ENCODE measurements at places on chromosomes 12 and 14.

DNA sequence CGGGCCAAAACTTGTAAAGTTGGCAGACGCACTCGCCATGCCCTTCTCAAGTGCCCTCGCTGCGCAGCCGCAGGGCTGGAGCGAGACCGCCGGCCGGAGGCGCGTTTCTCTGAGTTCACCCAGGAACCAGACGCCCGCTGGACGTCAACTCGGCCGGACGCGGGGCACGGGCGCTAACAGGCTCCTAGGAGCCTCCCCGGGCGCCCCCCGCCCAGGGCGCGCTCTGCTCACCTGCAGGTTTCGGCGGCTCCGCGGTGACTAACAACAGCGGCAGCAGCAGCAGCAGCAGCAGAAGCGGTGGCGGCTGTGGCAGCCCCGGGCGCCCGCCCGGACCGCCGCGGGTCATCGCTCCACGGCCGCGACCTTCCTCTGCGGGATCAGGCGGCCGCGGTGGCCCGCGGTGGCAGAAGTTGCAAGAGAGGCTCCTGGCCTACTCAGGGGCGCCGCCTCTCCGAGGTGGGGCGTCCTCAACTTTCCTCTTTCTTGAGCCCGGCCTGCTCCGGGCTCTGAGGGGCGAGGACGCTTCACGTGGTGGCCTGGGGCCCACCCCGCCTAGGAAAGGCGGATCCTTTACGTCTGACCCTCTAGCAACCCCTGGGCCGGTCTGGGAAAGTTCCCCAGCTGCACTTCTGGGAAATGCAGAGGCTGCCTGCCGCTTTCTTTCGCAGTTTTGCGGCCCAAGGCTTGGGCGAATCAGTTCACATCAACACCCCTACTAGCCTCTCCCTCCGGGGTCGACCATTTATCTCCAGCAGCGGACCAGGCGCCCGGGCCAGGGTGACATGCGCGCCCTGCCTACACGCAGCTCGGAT lies at the start of gene PLBD1:
Gene PLBD1, minus strand, starts transcription at position 533 of the 812 bp plus-strand sequence. Its CDS starts 187 bp downstream, at position 346.
- DNase-seq = no peak

DNA sequence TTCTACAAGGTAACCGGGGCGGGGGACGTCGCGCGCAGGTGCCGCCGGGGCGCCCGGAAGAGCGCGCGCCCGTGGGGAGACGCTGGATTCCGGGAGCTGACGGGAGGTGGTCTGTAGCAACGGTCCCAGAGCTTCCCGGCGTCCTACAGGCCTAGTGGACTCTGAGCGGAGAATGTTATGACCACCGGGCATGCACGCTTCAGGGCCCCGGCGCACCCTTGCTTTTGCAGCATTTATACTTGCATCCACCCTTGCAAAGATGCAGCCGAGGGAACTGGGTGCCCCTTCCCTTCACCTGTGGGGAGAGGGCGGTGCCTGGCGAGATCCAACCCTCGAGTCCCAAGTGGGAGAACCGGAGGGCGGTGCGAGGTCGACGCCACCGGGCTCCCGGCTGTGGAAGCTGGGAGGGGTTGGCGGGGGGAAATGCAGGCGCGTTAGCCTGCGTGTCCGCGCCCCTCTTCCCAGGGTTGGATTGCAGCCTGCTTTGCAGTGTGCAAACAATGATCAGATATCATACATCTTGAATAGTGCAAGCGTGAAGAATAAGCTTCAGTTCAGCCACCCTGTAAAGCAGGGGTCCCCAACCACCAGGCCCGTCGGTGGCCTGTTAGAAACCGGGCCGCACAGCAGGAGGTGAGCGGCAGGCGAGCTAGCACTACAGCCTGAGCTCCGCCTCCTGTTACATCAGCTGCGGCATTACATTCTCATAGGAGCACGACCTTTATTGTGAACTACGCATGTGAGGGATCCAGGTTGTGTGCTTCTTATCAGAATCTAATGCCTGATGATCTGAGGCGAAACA lies 576 bp downstream of the ERP29 start:
- peak; percentile 54 for DNase-seq

GRCh38 chr14:55414551-55414950 lies 2.9 kb upstream of the ATG14 start:
- no peak for DNase-seq

DNA sequence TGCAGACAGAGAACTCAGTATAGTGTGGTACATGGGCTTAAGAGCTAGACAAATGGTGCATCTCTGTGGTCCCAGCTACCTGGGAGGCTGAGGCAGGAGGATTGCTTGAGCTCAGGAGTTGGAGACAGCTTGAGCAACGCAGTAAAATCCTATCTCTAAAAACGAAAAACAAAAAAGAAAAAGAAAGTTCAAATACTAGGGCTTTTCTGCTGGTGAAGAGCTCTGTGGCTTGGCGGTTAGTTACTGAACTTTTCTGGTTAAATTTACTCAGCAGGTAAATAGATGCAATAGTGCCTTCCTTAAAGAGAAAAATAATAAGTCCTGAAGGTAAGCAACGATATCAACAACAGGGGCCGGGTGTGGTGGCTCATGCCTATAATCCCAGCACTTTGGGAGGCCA lies 31.4 kb upstream of the RAP1B start:
- no peak for DNase-seq

GRCh38 chr12:95996034-95996658 lies at the start of gene HAL:
Gene HAL, minus strand, starts transcription at chr12:95996344. Its CDS starts 434 bp downstream, at chr12:95995910.
- no peak for DNase-seq

- DNase-seq = no peak
Measured at GRCh38 chr14:101049942-101050341, 146.4 kb upstream of the RTL1 start.

GRCh38 chr12:54352022-54352531 lies 12.2 kb downstream of the GPR84 start:
- DNase-seq = peak; percentile 80

- no peak for DNase-seq
Measured at GRCh38 chr12:62711631-62712241, 223.2 kb downstream of the PPM1H start.

DNA sequence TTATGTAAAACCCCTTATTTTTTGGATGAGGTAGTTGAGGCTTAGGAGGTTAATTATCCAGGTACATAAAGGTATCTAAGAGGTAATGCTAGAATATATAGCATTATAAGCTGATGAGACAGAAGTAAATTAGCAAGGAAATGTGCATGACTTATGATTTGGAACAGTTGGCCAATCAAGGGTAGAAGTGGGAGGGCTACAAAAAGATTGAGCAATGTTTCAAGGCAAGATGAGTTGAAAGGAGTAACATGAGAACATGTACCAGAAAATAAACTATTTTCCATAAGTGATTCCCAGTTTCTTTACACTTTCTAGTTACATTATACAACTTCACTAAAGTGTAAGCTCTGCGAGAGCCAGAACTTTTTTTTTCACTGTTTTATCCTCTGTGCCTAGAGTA lies 290.9 kb downstream of the LRIG3 start:
- no peak for DNase-seq

DNA sequence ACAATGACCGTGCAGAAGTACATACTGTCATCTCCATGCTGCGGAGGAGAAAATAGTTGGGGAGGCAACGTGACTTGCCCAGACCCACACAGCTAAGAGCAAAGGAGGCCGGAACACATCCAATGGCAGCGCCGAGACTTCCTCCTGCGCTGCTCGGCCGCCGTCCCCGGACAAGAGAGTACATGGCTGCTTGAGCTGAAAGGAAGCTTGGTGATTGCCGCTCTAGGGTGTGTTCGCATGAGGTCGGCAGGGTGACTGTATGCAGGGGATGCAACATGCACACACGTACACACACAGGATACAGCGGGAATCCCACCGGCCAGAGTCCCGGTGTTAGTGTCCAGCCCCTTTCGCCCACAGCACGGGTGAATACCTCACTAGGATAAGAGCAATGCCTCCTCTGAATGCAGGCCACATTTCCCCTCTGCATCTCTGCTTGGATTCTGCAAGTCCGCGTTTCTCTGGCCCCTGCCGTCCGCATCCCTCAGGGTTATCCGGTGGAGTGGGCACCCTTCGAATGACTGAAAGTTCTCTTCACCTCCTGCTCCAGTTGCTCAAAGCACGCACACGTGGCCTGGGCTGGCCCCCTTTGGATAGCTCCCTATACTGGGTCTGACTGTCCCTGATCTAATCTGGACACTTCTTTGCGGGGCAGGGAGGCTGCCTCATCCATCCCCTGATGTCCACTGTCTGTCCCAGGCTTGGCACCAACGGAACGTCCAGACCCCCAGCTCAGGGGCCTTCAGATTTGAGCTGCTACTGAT lies 78.8 kb downstream of the GSC start:
- no peak for DNase-seq

- no peak for DNase-seq
Measured at GRCh38 chr14:64788706-64789105, 84.5 kb downstream of the PLEKHG3 start.

- no peak for DNase-seq
Measured at GRCh38 chr14:88305528-88306322, 17.3 kb downstream of the KCNK10 start.

- DNase-seq = no peak
Measured at GRCh38 chr12:121857322-121858246, 1.1 kb downstream of the HPD start.

- DNase-seq = no peak
Measured at GRCh38 chr14:72921396-72921795, 4.9 kb upstream of the DCAF4 start.

- DNase-seq = no peak
Measured at GRCh38 chr14:64326502-64326901, 32.3 kb upstream of the ESR2 start.

- no peak for DNase-seq
Measured at GRCh38 chr12:132397152-132397933, 68.0 kb upstream of the GALNT9 start.

GRCh38 chr12:123928274-123928865 lies 44.3 kb downstream of the CCDC92 start:
- DNase-seq = no peak

DNA sequence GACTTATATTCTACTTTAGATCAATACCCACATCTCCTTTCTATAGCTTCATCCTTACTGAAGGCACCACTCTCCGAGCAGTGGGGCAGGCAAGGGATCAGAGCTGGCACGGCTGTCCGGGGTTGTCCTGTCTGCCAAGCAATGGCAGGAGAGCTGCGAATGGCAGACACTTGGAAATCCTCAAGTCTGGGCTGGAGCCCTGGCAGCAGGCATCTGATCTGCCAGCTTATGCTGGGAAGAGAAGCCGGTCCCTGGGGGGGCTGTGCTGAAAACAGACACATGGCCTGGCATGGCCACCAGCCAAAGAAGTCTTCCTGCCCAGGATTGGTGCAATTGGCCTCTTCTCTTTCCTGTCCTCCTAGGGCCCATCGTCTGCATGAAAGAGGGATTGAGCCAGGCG lies 280.2 kb upstream of the PWP1 start:
- no peak for DNase-seq

GRCh38 chr12:29133181-29133580 lies 15.9 kb upstream of the FAR2 start:
- no peak for DNase-seq

- no peak for DNase-seq
Measured at GRCh38 chr12:74598819-74599218, 61.2 kb downstream of the ATXN7L3B start.

DNA sequence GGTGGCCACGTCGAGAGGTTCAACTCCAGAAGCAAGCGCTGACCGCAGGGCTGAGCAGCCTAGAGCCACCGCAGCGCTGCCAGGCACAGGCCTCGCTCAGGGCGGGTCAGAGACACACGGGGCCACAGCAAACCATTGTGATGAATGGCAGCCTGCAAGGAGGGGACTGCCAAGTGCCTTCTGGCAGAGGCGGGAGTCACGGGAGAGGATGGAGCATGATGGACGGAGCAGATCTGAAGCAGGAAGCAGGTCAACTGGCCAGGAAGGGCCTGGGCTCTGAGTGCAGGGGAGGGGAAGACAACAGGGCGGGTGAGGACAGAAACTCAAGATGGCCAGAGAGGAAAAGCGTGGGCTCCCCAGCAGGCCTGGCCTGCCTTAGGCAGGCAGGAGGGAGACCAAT lies 49.8 kb downstream of the CDC42BPB start:
- DNase-seq = no peak

- DNase-seq = no peak
Measured at GRCh38 chr14:31024010-31024480, 1.4 kb upstream of the AP4S1 start.

DNA sequence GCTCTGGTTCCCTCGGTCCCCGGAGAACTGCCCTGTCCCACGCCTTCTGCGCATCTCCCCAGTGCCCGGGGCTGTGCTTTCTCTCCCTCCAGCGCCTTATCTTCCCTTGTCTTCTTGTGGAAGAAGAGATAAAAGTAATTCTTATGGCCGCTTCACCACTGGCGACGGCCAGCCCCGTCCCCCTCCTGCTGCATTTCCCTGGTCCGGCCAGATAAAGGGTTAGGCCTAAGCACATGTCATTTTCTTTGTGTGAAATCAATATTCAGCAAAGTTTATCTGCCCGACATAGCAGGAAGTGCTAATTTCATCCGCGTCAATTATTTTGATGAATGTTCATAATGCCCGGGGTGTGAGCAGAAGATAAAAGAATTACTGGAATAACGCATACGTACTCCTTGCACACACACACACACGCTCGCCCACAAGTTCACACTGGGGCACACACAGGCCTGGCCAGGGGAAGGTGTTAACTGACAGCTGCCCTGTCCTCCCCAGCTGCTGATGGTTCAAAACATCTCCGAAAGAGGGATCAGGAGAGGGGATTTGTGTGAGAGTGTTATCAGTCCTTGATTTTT lies 177.7 kb upstream of the LHX5 start:
- DNase-seq = no peak

- DNase-seq = no peak
Measured at GRCh38 chr12:116980083-116980482, 69.3 kb downstream of the FBXW8 start.

DNA sequence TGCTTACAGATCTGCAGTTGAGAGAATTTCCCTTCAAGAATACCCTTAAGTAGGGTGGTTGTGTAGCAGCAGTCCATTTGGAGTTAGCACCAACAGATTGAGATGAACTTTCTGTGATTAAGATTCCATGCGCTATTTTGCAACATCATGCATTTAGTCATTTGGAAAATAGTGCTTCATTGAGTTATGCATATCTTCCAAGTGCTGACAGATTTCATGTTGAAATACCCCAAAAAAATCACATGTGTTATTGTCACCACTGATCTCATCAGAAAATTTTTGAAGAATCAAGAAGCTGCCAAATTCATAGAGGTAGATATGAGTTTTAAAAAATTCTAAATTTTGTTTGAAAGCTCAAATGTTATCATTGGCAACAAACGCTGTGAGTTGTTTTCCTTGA lies 35.5 kb upstream of the OSBPL8 start:
- DNase-seq = no peak

GRCh38 chr14:100714258-100714892 lies 12.3 kb upstream of the DLK1 start:
- no peak for DNase-seq

GRCh38 chr14:80124794-80125193 lies 86.5 kb downstream of the DIO2 start:
- DNase-seq = no peak

DNA sequence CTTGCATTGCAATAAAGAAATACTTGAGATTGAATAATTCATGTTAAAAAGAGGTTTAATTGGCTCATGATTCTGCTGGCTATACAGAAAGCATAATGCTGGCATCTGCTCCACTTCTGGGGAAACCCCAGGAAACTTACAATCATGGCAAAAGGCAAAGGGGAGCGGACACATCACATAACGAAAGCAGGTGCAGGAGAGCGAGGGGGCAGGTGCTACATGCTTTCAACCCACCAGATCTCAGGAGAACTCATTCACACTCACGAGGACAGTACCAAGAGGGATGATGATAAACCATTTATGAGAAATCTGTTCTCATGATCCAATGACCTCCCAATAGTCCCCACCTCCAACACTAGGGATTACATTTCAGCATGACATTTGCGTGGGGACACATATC lies 172.6 kb downstream of the RASSF9 start:
- DNase-seq = no peak

All from NCI-H2081 treated with DMSO at 0.1 percent for 48 hours (cell line).